ENCODE measurements at places on chromosomes 4 and X.

GRCh38 chrX:20402956-20403355 is 136.2 kb upstream of the RPS6KA3 start:
- no peak for DNase-seq

- no peak for DNase-seq
Measured at GRCh38 chrX:120271218-120271617, 20.6 kb downstream of the ZBTB33 start.

GRCh38 chrX:121283921-121284320 is 236.5 kb downstream of the GLUD2 start:
- no peak for DNase-seq

DNA sequence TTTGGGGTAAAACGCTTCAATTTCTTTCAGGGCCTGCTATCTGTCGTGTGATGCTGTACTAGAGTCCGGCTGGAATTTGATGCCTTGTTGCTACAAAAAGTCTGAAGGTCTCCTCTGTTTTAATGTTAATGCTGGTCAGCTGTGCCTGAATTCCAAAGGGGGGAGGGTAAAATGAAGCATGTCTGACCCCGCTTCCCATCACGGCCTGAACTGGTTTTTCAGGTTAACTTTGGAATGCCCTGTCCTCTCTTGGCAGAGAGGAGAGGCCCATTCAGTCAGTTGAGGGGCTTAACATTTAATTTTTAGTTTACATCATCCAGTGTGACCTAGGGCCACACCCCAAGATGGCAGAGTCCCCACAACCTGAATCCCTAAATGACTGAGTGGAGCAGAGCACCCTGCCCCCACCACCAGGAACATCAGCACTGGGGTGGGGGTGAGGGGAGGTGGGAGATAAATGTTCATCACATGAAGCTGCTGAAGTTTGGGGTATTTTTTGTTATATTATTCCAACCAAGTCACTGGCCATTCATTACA is 47.9 kb upstream of the GPR78 start:
- DNase-seq: no peak

- no peak for DNase-seq
Measured at GRCh38 chr4:168831585-168831918, 178.5 kb downstream of the CBR4 start.

DNA sequence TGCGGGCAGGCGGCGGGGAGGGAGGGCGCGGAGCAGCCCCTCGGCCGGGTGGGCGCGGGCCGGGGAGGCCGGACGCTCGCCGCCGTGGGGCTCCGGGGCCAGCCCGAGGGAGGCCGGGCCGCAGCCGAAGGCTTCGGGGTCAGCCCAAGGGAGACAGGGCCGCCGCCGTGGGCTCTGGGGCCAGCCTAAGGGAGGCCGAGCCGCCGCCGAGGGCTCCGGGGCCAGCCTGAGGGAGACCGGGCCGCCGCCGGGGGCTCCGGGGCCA is 251 bp downstream of the KIAA0232 start:
- DNase-seq: peak; percentile 7

GRCh38 chr4:15926486-15926885 is 12.1 kb downstream of the FGFBP1 start:
- DNase-seq: no peak

DNA sequence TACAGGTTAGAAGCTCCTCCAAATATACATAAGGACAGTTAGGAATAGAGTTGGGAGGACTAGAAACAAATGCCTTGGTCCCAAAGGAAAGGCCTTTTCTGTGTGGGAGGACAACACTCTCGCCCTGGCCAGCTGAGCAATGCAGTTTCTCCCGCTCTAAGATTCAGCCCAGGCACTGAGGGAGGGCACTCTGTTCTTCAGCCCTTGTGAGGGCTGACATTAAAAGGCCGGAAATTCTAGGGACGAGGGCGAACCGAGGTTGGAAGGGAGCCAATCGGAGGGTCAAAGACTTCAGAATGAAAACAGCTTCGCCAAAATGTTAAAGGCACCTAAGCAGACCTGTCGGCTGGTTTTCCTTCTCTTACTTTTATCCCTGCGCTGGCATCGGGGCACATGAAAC is 2.9 kb upstream of the PTCHD1 start:
- no peak for DNase-seq

DNA sequence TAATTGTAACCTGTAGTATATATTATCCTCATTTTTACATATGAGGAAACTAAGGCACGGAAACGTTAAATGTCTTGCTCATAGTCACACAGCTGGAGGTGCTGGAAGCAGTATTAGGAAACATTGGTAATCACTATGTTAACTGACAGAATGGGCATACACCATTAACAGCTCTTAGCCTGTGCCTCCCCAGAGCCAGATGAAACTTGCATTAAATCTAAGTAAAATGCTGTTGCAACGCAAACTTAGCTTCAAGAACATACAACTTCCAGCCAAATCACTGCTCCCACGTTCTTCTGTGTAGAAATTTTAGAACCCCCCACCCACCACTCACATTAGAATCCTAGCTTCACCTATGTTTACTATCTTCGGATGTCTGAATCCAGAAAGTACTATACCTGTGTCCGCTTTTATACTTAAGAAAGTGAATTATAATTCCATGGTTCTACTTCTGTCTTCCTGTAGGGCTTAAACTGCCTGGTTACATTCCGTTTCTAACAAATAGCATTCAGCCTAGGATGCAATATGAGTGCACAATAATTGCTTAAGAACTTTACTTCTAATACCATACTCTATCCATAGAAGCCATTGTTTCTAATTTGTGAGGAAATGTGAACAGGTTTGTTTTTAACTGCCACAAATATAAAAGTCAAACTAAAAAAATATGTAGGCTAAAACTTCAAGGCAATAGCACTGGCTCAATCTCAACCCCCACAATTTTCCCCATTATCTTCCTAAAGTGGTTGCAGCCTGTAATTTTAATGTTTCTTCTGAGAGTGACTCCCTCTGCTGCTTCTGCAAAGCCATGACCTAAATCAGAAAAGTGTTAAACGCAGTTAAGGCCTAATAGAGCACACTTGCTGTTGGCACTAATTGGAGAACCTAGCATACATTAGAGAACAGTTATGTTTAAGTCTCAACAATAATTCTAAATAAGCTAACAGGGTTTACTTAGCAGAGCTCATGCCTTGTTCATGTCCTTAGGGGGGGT is 4.4 kb downstream of the UNC5C start:
- DNase-seq: no peak

DNA sequence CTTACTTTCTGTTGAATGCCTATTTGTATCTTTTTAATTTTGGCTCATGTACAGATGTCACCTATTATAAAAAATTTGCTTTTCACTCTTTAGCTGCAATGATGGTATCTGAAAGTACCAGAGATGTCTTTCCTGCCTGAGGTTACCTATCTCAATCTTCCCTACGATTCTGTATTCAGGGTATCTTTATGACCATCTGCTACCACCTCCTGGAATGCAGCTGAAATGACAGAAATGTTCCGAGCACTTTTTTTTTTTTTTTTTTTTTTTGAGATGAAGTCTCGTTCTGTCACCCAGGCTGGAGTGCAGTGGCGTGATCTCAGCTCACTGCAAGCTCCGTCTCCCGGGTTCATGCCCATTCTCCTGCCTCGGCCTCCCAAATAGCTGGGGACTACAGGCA is 136.4 kb downstream of the REPS2 start:
- no peak for DNase-seq

DNA sequence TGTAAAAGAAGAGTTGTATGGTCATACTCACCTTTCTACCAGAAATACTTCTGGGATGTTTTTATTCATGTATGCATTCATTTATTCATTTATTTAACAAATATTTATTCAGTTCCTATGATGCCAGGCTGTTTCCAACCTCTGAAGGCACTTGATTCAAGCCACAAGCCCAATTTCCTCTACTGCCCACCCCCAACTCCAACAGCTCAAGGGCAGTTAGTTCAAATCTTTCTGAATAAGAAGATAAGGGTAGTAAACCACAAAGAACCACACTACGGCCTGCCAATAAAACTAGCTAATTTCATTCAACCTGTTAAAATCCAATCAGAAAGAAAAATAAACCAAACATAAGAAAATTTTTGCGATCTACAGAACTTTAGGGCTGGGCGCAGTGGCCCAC is 31.2 kb downstream of the LRBA start:
- no peak for DNase-seq

DNA sequence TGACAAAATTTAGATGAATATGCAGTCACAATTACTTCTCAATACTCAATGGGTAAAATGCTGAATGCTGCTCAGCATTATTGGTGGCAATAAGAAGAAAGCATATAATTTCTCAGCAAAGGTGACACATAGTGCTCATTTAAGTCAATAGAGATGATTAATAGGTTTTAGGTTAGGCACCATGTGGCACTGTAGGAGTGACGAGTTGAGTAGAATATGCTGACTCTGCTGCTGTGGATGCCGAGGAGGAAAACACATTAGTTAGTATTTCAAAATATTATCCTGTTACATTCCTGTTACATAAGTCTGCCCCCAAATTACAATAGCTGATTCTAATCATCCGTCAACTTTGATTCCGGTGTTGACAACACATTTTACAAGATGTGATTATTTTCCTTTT is 13.7 kb upstream of the CXCL5 start:
- DNase-seq: no peak

DNA sequence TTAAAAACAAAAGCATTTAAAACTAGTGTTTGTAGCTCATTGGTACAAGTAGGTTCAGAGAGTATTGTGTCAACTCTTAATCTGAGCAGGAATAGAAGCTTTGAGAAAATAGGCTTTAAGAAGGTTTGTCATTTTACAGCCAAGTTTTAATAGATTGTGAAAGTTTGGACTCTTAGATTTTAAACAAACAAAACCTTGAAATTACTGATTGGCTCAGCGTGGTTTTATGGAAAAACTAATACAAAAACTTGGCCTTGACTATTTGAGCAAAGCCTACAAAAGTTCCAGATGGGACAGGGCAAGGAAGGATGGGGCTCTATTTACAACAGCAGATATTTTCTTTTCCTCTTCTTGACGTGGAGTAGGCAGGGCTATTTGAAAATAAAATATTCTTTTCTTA is 16.5 kb downstream of the ZFX start:
- DNase-seq: no peak

DNA sequence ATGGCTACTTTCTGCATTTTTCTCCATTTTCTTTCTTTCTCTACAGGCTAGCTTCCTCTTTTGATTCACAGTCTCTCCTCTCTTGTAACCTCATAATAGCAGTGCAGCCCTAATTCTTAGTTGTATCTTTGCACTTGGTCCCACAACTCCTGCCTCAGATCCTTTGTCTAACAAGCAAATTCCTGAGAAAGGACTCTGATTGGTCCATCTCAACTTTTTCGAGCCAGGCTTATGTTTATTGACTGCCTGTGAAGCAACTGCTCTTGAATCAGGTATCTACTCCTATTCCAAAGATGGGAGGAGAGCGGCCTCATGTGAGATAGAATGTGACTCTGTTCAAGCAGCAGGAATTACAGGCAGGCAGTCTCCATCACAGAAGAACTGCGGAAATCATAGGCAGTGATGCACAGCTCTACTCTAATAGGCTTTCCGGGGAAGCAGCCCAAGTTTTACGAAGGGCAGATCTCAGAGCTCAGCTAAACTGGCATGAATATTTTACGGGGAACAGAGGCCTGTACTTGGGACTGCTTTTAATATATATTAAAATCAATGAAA is 123.5 kb downstream of the GABRB1 start:
- DNase-seq: no peak

DNA sequence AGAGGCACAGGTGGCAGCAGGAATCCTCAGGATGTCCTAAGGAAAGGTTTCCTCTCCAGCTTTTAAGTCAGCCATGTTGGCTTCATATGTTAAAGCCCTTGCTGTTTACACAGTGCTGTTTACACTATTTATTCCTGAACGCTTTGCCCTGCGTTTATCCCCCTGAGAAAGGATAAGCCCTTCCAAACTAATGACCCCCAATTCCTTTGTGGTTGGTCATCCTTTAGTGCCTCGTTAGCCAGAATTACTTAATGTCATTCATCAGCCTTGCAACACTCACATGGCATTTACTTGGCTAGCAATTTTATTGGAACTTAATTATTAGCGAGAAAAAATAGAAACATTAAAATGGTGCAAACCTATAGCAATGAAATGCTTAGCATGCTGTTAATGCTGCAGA is 23.8 kb downstream of the VCX2 start:
- no peak for DNase-seq

- DNase-seq: no peak
Measured at GRCh38 chrX:19825271-19825670, 62.1 kb downstream of the SH3KBP1 start.

DNA sequence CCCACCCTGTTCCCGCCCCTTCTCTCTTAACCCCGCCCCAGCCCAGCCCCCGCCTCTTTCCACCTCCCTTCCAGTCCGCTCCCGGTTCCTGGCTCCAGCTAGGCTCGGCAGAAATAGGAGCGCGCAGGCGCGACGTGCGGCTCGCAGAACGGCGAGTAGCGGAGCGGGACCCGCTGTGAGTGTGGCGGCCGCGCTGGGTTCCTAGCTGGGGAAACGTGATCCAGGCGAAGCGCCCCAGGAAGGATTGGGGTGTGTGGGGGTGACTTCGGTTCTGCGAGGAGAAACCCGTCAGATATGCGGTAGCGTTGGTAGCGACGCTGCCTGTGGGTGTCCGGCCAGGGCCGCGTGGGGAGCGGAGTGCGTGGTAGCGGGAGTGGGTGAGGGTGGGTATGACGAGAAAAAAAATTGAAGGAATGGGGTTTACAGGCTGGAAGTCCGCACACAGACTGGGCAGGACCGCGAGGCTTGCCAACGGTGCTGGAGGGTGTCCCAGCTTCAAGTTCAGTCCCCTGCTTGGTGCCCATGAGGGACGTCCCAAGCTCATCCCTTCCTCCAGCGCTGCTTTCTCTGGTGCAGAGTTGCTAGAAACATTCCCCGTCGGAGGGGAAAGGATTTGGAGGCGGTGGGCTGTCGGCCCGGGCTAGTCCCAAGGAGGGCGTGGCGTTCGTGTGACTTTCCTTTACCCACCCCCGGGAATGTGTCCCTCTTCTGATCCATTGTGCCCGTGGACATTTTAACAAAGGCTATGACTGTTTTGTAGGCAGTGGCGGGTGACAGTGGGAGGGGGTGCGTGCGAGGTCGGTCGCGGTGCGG is at the start of gene PRRG1:
TSS of gene PRRG1 (plus strand) at position 144 of the 813 bp plus-strand sequence. CDS start 56,886 bp downstream, outside the sequence.
- no peak for DNase-seq

- DNase-seq: no peak
Measured at GRCh38 chr4:55303760-55304165, 42.3 kb upstream of the SRD5A3 start.

GRCh38 chr4:59960143-59960542 is 1240.0 kb upstream of the ADGRL3 start:
- no peak for DNase-seq
